ENCODE measurements at places on chromosomes 13 and 19.

GRCh38 chr19:13843104-13843921 lies 33.6 kb upstream of the NANOS3 start:
- H3K4me3 ChIP-seq, result peak overlapping the region; percentile 98
- H3K36me3 ChIP-seq, result no peaks in the 10 kb centered on the region
- DNase-seq, result peak; percentile 76
- peaks cover 28% of the 10 kb centered on the region for H3K4me1 ChIP-seq
- no peaks in the 10 kb centered on the region for H3K27me3 ChIP-seq
- peak overlapping the region; percentile 100 for H3K27ac ChIP-seq

- peak; percentile 88 for DNase-seq
- H3K27ac ChIP-seq, result peak overlapping the region; percentile 76
- H3K36me3 ChIP-seq, result no peaks in the 10 kb centered on the region
- H3K4me1 ChIP-seq, result peaks cover 19% of the 10 kb centered on the region
These were observed 207.5 kb downstream of the KCNRG start for GRCh38 chr13:50222569-50223332.

DNA sequence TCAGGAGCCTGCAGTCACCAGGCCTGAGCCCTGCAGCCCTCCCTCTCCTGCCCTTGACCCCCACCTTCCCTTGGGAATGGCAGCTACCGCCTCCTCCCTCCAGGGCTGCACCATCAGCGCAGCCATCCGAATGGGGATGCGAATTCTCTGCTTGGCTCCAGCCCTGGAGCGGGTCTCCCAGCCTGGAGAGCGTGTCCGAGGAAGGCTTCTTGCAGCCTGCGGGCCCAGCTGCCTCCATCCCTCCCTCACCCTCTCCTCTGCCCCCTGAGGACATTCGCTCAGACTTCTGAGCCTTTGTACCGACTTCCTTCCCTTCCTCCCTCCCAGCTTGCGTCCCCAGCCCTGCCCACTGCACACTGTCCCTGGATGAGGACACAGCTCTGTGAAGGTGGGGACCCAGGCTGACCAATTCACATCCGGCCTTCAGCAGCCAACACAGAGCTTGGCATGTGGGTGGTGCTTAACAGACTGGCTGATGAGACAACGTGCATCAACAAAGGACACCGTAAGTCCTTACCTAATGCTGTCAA lies 6.0 kb upstream of the NKPD1 start:
- no peaks in the 10 kb centered on the region for H3K36me3 ChIP-seq
- no peak overlapping the region for H3K4me3 ChIP-seq
- H3K27ac ChIP-seq, result no peak overlapping the region
- no peaks in the 10 kb centered on the region for H3K27me3 ChIP-seq

GRCh38 chr19:47253467-47253881 lies 2.9 kb upstream of the CCDC9 start:
- peak overlapping the region; percentile 23 for H3K4me3 ChIP-seq
- DNase-seq, result peak; percentile 91
- no peaks in the 10 kb centered on the region for H3K36me3 ChIP-seq
- H3K27me3 ChIP-seq, result no peaks in the 10 kb centered on the region

- no peaks in the 10 kb centered on the region for H3K36me3 ChIP-seq
- peaks cover 10% of the 10 kb centered on the region for H3K4me1 ChIP-seq
- no peak overlapping the region for H3K27ac ChIP-seq
- no peaks in the 10 kb centered on the region for H3K27me3 ChIP-seq
- peak; percentile 88 for DNase-seq
These were observed 132.7 kb downstream of the ZDHHC20 start for GRCh38 chr13:21326155-21327031.

GRCh38 chr19:39805104-39805503 lies 26.4 kb downstream of the LEUTX start:
- peak; percentile 19 for DNase-seq
- H3K36me3 ChIP-seq, result no peaks in the 10 kb centered on the region
- H3K4me1 ChIP-seq, result no peaks in the 10 kb centered on the region
- H3K27ac ChIP-seq, result no peak overlapping the region
- no peak overlapping the region for H3K4me3 ChIP-seq
- no peaks in the 10 kb centered on the region for H3K27me3 ChIP-seq

DNA sequence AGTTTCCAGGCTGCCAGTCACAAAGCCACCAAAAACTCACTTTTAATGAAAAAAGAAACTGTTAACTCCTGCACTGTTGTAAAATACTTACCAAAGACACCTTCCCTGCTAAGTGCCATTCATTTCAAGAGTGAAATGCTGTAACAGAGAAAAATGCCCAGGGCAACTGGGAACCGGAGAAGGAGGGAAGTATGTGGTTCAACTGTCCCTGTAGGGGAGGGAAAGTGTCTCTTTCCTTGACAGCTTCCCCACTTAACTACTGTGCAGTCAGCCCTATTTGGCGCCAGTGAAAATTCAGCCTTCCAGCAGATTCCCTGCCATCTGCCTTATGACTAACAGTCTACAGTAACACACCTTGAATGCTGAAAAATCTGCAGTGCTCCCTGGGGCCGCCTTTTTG lies 789.0 kb downstream of the DIAPH3 start:
- no peaks in the 10 kb centered on the region for H3K27me3 ChIP-seq
- no peak overlapping the region for H3K4me3 ChIP-seq
- H3K4me1 ChIP-seq, result no peaks in the 10 kb centered on the region
- H3K27ac ChIP-seq, result no peak overlapping the region

DNA sequence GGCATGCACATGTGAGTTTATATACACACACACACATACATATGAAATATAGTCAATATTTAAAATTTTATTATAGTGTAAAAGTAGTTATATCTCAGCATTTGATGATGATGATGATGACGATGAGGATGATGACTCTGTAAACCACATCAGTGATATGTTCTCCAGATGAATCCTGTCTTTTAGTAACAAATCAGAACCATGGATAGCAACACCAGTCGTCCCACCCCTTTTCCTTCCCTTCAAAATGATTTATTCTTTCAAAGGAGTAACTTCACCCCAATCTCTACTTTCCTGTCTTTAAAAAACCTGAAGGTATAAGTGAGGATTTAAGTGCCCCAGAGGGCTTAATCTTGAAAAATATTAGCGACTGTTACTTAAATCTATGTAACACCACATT lies 74.1 kb downstream of the DCLK1 start:
- H3K27ac ChIP-seq, result no peak overlapping the region
- no peaks in the 10 kb centered on the region for H3K4me1 ChIP-seq
- H3K27me3 ChIP-seq, result peaks cover 21% of the 10 kb centered on the region
- H3K36me3 ChIP-seq, result no peaks in the 10 kb centered on the region
- H3K4me3 ChIP-seq, result no peak overlapping the region

DNA sequence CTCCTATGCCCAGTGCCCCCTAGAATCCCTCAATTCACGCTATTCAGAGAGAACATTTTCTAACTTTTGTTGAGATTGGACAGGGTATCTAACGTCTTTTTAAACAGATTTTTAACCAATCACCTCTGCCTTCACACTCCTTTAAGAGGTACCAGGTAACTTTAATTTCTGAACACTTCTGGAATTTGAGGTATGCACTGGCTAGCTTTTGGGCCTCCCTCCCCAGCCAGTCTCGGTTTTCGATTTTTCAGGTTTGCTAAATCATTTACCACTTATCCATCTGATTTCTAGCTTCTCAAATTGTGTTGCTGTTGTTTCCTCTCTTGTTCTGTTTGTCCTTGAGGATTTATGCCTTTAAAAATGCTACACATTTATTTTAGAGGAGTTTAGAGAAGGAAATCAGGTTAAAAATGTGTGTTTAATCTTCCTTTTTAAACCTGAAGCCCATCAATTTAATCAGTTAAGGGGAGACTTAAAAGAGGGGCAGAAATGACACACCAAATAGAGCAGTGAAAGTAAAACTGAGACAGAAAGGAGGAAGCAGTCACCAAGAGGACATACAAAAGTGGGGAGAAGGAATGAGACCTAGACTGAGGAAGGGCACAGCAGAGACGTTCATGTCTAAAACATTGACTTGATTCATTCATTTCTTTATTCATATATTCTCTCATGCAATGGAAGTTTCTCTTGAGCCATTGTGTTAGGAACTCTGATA lies 139.6 kb upstream of the HTR2A start:
- H3K27ac ChIP-seq, result no peak overlapping the region
- DNase-seq, result no peak
- H3K27me3 ChIP-seq, result no peaks in the 10 kb centered on the region
- H3K4me3 ChIP-seq, result no peak overlapping the region
- peaks cover 46% of the 10 kb centered on the region for H3K4me1 ChIP-seq
- no peaks in the 10 kb centered on the region for H3K36me3 ChIP-seq

DNA sequence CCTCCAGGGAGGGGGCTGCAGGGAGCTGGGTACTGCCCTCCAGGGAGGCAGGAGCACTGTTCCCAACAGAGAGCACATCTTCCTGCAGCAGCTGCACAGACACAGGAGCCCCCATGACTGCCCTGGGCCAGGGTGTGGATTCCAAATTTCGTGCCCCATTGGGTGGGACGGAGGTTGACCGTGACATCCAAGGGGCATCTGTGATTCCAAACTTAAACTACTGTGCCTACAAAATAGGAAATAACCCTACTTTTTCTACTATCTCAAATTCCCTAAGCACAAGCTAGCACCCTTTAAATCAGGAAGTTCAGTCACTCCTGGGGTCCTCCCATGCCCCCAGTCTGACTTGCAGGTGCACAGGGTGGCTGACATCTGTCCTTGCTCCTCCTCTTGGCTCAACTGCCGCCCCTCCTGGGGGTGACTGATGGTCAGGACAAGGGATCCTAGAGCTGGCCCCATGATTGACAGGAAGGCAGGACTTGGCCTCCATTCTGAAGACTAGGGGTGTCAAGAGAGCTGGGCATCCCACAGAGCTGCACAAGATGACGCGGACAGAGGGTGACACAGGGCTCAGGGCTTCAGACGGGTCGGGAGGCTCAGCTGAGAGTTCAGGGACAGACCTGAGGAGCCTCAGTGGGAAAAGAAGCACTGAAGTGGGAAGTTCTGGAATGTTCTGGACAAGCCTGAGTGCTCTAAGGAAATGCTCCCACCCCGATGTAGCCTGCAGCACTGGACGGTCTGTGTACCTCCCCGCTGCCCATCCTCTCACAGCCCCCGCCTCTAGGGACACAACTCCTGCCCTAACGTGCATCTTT lies 7.8 kb upstream of the CEACAM5 start:
- H3K27me3 ChIP-seq, result no peaks in the 10 kb centered on the region
- DNase-seq, result no peak
- no peaks in the 10 kb centered on the region for H3K4me1 ChIP-seq
- no peak overlapping the region for H3K4me3 ChIP-seq
- H3K27ac ChIP-seq, result no peak overlapping the region

DNA sequence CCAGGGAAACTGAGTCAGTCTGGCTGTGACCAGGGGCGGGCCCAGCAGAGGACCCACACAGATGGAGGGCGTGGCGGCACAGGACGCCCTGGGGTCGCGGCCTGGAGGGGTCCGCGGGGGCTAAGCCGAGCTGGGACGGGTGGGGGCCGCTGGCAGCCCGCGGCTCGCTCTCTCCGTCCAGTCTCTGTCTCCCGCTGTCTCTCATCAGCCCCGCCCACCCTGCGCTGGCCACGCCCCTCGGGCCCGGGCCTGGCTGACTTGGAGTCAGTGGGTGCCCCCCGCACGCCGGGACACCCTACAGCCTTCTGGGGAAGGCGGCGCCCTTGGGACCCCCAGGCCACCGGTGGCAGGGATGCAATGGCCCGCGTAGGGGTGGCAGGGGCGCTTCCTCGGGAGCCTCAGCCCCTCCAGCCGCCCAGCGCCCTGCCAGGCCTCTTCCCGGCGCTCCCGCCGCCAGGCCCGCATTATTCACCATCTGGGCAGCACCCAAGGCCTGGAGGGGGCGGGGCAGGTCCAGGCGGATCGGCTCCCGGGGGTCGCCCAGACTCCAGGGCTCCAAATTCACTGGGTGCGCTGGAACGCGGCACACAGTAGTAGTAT lies at the start of gene TBXA2R:
Gene TBXA2R (minus strand): TSS at position 186 of the 600 bp plus-strand sequence. CDS start 6,241 bp downstream, outside the sequence.
- no peaks in the 10 kb centered on the region for H3K27me3 ChIP-seq
- no peaks in the 10 kb centered on the region for H3K36me3 ChIP-seq
- 0 out of 2 replicates have a peak within 1 kb of the TSS, but pooled peaks have one; percentile 17 for H3K27ac ChIP-seq
- peak within 1 kb of the TSS; percentile 70 for H3K4me3 ChIP-seq

DNA sequence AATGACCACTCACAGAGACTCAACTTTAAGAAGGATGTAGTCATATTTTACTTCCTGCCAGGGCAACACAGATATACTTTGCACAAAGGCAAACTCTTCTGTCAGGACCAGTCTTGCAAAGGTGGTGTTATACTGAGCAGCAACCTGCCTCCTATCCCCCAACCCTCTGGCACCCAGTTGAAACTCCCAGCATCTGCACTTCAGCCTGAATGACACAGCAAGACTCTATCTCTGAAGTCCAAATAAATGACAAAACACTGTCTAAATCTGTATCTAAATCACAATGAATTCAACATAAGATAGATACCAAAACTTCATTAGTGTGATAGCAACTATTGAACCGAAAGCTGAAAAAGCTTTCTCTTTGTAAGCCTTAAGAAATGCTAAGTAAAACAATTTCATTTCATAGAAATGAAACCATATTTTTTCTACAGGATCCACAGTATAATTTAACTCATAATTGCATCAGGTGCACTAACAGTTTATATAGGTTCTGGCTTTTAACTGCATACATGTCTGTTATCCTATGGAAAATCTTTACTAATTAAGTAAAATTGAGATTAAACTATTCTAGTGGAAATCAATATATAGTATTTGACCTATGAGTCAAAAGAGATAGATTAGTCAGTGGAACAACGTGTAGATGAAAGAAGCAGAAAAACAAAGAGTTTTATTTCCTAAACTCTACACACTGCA lies 163.7 kb downstream of the TBC1D4 start:
- no peaks in the 10 kb centered on the region for H3K36me3 ChIP-seq
- no peaks in the 10 kb centered on the region for H3K27me3 ChIP-seq
- no peak overlapping the region for H3K27ac ChIP-seq
- no peak for DNase-seq
- peaks cover 9% of the 10 kb centered on the region for H3K4me1 ChIP-seq
- no peak overlapping the region for H3K4me3 ChIP-seq
